ENCODE measurements at places on chromosomes 4 and X.

- no peak for DNase-seq
Observed at GRCh38 chr4:186764457-186764856, 40.8 kb upstream of the FAT1 start.

- no peak for DNase-seq
Observed at GRCh38 chr4:156763511-156763910, 208.1 kb downstream of the PDGFC start.

DNA sequence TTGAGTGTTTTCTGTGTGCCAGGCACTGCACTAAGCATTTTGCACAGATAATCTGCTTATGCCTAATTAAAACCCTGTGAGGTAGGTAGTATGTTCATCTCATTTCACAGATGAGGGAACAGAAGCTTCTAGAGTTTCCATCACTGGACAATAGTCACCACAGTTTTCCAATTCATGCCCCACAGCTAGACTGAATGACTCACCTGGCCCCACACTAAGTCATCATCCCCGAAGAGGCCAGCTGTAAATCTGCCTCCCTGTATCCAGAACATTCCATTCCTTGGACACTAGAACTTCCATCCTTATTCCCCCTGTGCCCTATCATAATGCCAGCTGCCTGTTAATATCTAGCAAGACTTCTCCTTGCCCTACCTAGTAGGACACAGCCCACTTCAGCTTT lies 40.9 kb upstream of the NYX start:
- no peak for DNase-seq

- DNase-seq, result no peak
Observed at GRCh38 chr4:26557164-26557563, 26.7 kb upstream of the TBC1D19 start.

GRCh38 chrX:110294087-110294486 lies 23.8 kb downstream of the AMMECR1 start:
- DNase-seq, result no peak

- DNase-seq, result no peak
Observed at GRCh38 chr4:182385897-182386296, 142.7 kb downstream of the TENM3 start.

- DNase-seq, result no peak
Observed at GRCh38 chr4:186008057-186008456, 60.9 kb upstream of the TLR3 start.

DNA sequence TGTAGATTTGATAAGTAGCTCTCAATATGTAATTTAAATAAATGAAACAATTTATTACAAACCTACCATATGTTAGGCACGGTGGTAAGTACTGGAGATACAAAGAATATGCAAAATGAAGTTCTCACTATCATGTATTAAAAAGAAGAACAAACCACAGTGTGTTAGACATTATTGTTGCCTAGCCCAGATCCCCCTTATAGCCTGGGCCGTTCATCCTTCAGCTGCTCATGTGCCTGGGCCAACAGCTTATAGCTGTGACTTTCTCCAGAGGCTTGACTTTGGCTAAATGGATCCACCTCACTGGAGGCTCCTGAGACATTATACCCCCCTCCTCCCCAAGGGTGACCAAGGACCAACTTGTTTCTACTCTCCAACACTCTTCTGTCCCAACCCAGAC lies 29.8 kb upstream of the CCNG2 start:
- no peak for DNase-seq
